Activated CD8-positive, alpha-beta memory T cell treated with anti-CD3 and anti-CD28 coated beads, Interleukin-2, amount 10 ng/mL, durations not matched to agents 7 days and 5 days (primary cell): ENCODE measurements at places on chromosomes 1 and 21. TPM values are rescaled to one million over a fixed set of nuclear protein-coding genes. Genes with fewer than 3 reads are reported as not detected.

AGO3 gene
- total RNA-seq, result 33.1 TPM

DNA sequence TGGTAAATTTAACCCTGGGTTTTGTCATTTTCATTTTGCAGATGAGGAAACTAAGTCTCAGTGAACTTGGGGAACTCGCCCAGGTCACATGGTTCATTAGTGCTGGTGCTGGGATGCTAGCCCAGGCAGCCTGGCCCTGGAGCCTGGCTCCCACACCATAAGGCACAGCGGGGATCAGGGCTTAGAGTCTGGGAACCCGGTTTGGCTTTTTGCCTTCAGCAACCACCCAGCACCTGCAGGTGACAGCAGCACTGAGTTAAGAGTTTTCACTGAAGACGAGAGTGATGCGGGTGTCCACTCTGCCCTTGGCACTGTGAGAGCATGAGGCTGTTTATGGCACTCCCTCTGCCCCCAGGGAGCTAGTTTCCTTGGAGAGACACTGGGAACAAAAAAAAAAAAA lies 18.4 kb upstream of the CD101 start:
- H3K4me3 ChIP-seq, result no peak overlapping the region
- H3K27me3 ChIP-seq, result peaks cover 7% of the 10 kb centered on the region
- H3K27ac ChIP-seq, result no peak overlapping the region
- no peak for DNase-seq

ERRFI1 gene
- total RNA-seq, result 1.5 TPM

AKNAD1 gene
- total RNA-seq, result not detected

- H3K4me3 ChIP-seq, result no peak overlapping the region
- no peak for DNase-seq
- H3K27me3 ChIP-seq, result no peaks in the 10 kb centered on the region
- no peaks in the 10 kb centered on the region for H3K36me3 ChIP-seq
Measured at GRCh38 chr21:18725653-18726052, 322.1 kb upstream of the TMPRSS15 start.

DNA sequence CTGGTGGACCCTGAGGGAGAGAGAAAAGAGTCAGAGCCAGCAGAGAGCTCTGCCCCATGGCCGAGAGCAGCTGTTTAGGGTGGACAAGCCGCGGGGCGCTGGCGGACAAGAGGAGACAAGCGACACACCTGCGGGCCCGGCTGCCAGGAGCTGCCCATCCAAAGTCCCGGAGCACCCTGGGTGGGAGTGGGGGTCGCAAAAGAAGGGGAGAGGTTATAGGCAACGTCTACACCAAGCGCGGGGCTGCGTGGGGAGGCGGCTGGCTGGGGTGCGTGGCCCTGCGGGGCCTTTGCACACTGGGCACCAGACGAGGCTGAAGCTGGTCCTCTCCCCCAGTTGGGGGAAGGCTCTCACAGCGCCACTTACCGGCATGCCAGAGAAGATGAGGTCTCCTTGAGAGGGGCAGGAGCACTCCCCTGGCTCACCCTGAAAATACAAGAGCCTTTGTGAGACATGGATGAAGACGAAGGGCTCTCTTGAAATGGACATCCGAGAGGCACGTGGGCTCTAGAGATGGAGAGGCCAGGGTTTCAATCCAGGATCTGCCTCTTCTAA lies 24.1 kb downstream of the COL16A1 start:
- no peaks in the 10 kb centered on the region for H3K36me3 ChIP-seq
- no peak overlapping the region for H3K27ac ChIP-seq
- H3K4me3 ChIP-seq, result no peak overlapping the region
- no peaks in the 10 kb centered on the region for H3K4me1 ChIP-seq
- no peak for DNase-seq

HMGCL gene
- total RNA-seq, result 29.0 TPM
